ENCODE measurements at places on chromosomes 5 and 9.

DNA sequence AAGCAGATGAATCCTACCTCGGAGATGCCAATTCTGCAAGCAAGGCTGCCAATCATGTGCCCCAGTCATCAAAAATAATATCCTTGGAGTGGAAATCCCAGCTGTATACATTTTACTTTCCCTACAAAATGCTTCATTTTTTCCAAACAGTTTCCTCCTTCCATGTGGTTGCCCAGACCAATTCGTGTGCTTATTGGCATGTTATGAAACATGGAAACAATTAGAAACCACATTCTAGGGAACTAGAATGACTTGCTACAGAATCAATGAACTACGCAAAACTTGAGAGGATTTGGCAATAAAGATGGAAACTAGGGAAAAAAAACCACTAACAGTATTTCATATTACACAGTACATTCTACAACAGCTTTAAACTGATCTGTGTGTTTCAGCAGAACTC, 584.5 kb upstream of the DMAC1 start:
- no peak for DNase-seq

- peak; percentile 56 for DNase-seq
Observed at GRCh38 chr9:111572950-111573604, 26.4 kb downstream of the PTGR1 start.

- peak; percentile 44 for DNase-seq
Observed at GRCh38 chr5:14270209-14270702, 127.1 kb downstream of the TRIO start.

GRCh38 chr5:124876566-124876965, 130.1 kb upstream of the ZNF608 start:
- DNase-seq, result no peak

- no peak for DNase-seq
Observed at GRCh38 chr9:127886401-127886972, 9.0 kb upstream of the AK1 start.

DNA sequence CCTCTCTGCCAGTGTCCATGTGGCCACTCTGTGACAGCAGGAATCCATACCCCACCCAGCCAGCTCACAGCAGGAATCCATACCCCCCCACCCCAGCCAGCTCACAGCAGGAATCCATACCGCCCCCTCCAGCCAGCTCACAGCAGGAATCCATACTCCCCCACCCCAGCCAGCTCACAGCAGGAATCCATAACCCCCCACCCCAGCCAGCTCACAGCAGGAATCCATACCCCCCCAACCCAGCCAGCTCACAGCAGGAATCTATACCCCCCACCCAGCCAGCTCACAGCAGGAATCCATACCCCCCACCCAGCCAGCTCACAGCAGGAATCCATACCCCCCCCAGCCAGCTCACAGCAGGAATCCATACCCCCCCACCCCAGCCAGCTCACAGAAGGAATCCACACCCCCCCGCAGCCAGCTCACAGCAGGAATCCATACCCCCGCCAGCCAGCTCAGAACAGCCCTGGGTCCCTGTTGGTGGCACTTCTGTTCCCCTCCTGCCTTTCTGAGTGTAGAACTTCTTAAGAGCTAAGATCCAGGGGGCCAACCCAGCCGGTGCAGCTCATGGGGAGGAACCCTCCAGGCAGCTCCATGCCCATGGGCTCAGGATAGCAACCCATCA, 8.4 kb upstream of the RXRA start:
- DNase-seq, result no peak

GRCh38 chr5:37272511-37272910, 23.3 kb upstream of the CPLANE1 start:
- DNase-seq, result peak; percentile 44

GRCh38 chr9:90112788-90113187, 508.0 kb downstream of the GADD45G start:
- DNase-seq, result no peak

DNA sequence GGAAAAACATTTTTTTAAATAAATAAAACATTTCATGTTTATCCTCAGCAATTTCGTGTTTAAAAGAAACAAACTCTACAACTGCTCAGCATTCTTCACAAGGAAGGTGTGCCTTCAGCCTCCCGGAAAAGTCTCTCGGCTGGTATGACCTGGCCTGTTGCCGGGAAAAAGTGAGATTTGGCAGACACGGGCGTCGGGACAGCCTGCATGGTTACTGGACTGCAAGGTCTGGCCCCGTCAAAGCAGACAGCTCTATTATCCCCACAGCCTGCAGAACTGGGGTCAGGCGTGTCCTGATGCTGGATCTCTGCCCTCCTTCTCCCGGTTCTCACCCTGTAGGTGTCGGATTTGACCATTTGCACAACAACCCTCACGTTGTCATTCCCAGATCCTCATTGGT, 120.3 kb upstream of the SPATA31C2 start:
- DNase-seq, result peak; percentile 23

DNA sequence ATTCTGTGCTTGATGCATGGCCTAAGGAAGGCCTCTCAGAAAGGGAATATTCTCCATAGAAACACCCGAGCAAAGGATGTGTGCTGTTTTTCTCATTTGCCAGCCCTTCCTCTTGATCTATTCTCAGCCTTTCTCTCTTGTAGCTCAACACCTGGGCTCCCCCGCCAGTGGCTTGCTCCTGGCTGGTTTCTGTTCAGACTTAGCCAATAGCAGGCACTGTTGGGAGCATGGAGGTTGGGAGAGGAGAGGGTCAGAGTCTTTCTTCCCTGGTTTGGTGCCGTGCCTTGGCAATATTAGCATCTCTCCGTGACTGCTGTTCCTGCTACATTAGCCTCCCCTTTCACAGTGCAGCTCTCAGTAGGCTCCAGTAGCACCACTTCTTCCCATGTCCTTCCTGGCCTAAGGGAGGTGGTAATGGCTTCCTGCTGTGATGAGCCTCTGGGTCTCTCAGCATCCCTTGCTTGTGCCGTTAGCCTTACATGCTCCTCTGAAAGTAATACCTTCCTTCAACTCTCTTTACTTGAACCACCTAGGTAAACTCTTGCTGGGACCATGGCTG, 269.7 kb upstream of the GAS1 start:
- DNase-seq, result no peak

GRCh38 chr5:176692839-176693476, 45.7 kb downstream of the TSPAN17 start:
- DNase-seq, result no peak

GRCh38 chr9:110050925-110051355, 157.0 kb downstream of the C9orf152 start:
- peak; percentile 91 for DNase-seq

DNA sequence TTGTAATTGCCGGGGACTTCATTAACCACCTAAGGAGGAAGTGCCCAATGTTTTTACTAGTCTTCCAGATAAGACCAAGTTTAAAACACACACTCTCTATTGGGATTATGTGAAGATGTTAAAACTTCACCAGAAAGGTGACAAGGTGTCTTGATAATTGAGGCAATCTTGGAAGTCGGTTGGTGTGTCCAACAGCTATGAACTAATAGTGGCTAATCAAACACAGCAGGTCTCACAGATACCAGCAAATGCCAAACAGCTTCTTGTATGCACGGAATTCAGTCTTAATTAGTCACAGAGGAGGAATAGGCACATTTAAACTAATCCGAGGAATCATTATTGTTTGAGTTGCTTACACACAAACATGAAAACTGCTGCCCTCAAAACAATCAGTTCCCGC, 214.5 kb downstream of the SEC61B start:
- no peak for DNase-seq

DNA sequence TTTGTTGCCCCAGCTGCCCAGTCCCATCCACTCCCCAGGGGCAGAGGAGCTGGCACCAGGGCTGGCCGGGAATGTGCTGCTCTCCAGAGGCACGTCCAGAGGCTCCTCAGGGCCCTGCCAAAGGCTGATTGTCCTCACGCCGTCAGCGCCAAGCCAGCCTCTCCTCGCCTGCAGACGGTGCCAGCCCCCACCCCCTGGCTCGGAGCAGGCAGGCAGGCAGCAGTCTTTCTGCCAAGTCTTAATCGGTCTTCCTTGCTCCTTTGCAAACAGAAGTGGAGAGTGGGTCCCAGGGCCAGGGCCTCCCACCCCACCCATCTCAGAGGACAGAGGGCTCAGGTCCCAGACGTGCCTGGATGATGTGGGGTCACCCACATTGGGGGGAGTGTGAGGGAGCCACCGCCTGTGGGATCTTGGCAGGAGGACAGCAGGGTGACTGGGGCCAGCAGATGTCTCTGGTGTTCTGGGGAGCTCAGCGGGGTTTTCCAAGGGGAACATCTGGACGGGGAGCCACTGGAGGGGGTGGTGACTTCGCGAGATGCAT, 36.3 kb downstream of the FAM163B start:
- DNase-seq, result no peak

- DNase-seq, result no peak
Observed at GRCh38 chr5:88778736-88779135, 104.2 kb downstream of the MEF2C start.

DNA sequence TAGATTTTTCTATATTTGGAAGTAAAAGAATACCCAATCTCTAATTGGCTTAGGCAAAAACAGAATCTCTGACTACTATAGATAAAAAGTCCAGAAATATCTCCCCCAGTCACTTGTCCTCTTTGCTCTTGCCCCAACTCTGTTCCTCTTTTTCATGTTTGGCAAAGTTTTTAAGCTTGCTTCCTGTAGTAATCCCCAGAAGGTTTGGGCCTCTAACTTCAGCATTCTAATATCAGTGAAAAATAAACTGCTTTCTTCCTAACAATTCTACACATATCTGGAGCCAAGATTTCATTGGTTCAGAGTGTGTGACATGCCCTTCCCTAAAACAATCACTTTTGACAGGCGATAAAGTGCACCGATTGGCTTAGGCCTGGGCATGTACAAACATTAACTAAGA, 1680.3 kb downstream of the MAT2B start:
- no peak for DNase-seq

GRCh38 chr5:155129513-155129880, 115.9 kb downstream of the KIF4B start:
- DNase-seq, result no peak

- DNase-seq, result no peak
Observed at GRCh38 chr9:88388886-88389605, 802 bp downstream of the SPIN1 start.

GRCh38 chr5:157072508-157072907, 13.6 kb upstream of the HAVCR1 start:
- no peak for DNase-seq

DNA sequence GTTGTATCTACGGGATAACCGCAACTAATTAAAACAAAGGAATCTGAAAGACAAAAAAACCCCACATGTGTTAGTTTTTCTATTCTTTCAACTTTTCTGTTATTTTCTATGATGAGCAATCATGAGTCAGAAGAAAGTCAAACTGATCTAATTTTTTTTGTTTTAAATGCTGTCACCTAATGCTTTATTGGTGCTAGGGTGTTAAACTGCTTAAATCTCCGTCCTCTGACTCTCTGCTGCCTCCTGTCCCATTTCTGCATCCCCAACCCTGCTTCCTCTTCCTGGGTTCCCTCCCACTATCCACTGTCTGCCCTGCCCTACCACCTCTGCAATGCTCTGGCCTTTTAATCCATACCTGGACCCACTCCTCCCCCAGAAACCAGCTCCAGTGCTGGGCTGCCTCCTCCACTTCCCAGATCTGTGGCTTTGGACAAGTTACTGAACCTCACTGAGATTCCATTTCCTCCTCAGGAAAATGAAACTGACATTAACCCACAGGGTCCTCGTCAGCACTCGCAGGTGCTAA, 15.7 kb downstream of the PTPN3 start:
- DNase-seq, result no peak

DNA sequence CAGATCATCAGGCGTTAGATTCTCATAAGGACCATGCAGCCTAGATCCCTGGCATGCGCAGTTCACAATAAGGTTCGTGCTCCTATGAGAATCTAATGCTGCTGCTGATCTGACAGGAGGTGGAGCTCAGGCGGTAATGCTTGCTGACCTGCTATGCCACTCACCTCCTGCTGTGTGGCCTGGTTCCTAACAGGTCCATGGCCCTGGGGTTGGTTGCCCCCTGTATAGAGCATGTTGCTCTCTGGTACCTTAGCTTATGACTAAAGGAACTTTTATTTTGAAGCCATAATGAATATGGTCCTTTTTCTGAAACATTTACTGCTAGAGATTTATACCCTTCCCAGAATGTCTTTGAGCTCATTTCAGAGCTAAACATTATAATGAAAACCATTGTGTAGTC, 3.1 kb downstream of the MAN2A1 start:
- DNase-seq, result no peak

- DNase-seq, result peak; percentile 4
Observed at GRCh38 chr5:64958757-64959391, 190.1 kb downstream of the CWC27 start.

DNA sequence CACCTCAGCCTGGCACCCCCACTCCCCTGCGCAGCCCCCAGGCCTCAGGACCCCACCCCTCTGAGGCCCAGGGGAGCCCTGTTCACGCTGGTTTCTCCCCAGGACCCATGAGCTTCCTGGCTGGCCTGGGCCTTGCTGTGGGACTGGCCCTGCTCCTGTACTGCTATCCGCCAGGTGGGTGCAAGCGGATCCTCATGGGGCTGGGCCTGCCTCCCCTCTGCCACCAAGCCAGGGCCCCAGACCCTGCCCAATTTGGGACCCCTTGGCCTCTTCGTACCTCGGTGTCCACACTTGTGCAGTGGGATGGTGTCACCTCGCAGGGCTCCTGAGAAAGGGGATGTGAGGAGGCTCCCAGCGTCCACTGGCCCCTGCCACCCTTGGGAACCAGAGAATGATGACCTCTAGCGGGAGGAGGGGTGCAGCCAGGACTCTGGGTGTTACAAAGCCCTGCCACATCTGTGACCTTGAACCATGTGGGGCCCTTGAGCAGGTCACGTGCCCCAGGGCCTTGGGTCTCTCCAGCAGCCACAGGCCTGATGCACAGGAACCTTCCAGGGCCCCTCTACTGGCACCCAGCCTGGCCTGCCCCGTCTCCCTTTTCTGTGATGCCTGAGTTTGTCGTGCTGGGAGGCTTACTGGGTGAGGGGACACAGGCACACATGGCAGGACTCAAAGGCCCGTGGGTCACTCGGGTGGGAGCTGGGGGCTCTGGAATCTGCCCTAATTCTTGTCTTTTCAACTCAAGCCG, 16.3 kb downstream of the CARD19 start:
- no peak for DNase-seq

GRCh38 chr9:36764364-36765076, 191.8 kb downstream of the MELK start:
- no peak for DNase-seq

GRCh38 chr9:4110562-4110961, 189.3 kb downstream of the GLIS3 start:
- no peak for DNase-seq

GRCh38 chr5:149936700-149937091, 7.9 kb downstream of the PDE6A start:
- no peak for DNase-seq

DNA sequence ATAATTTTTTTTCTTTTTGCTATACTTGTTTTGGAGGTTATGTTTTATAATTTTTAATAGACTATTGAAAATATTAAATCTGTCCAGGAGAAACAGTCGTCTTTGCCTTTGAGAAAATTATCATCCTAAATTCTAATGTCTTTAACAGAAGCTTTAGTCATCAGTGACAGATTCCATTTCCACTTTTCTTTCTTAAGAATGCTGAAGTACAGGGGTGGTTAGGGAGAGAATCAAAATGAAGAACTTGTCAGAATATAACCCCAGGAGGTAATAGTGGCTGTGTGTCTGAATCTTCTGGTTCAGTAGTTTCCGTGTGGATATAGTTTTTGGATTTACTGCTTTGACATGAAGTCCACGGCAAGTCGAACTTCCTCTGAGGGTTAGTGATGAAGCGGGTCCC, 111.8 kb downstream of the DAPK1 start:
- DNase-seq, result no peak
